NCI-H774 (cell line): ENCODE measurements at places on chromosomes 16 and 17.

DNA sequence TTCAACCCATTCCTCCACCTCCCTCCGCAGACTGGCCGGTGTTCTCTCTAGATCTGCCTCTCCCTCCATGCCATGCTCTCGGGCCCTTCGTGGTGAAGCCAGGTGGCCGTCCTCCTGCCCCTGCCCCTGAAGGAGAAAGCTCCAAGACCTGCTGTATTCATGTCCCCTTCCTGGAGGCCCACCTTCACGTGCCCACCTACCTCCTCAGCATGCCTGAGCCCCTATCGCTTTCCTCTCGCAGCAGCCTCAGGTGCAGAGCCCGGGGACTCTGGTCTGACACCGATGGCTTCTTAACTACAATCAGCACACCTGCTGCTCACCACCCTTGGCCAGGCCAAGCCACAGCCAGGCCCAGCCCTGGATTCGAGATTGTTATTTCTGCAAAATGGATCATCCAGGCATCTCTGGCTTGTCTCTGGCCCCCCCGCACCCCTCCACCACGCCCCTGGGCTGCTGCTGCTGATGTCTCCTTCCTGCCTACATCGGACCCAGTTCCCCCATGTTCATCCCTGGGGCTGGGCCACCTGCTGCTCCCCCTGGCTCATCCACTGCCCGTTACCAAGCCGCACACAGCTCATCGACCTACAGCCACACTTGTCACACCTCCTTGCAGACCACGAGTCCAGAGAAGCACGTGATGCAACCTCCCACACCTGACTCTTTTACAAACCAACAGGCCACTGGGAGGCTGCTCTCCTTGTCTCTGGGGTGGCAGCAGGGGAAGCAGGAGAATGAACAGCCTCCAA is 32.5 kb upstream of the TNFRSF13B start:
- no peak for DNase-seq

DNA sequence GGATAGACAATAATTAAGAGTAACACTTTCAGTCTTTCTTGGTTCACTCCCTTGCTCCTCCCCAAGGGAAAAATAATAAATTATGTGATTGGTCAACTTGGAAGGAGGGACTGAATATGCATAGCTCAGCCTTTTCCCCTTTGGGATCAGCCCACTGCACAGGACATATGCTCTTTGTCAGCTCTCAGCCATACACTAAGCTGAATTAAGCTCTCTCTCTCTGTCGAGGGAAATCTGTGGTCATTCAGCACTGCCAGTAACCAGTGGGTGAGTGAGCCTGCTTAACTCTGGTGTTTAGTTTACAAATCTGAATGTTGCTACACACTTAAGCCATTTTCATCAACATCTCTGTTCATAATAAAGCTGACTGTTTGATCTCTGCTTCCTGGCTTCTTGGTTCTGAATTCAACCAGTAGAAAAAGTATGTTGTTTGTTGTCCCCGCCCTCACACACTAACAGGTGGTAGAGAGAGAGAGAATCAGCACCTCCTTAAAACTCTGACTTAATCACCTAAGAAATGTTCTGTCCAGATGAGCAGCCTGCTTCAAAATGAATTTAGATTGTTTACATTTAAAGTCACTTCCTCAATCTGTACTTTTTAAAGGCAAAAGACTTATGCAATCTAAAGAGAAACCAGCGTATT is 102.3 kb upstream of the C17orf78 start:
- DNase-seq: no peak

- no peak for DNase-seq
Observed at GRCh38 chr16:56588781-56589140, 567 bp upstream of the MT3 start.

DNA sequence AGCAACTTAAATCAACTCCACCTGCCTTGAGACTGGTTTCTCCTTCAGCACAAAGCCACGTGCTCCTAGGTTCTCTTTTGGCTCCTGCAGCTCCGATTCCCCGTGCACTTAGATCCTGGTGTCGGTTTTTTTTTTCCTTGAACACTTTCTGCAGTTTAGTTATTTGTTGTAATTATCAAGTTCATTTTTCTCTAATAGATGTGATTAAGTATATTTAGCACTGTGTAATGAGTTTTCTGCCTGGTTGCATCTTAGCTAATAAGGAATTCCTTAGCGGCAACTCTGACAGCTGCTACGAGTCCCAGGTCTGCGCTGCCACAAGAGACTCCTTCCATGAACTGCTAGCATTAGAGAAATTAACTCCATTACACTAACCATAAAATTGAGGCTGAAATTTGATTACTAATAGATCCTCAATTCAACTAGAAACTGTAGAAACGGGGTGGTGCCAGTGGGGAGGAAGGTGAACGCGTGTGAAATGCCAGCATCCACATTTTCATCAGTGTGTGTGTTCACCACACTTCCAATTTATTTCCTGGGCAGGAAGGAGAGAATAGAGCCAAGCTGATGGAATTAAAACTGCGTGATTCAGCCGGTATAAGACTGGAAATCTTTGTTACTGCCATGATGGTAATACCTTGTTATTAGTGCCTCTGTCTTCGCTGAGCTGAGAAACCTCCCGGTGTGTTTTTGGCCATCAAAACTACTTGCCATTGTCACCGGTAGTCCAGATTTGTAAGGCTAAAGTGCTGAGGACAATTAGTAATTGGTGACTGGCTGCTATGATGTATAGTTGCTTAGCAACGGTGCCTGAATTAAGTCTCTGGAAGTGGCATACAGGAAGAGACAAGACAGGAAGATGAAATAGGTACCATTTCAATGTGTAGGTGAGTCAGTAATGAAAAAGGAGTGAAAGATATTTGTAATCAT is 232.4 kb downstream of the IRX3 start:
- peak; percentile 32 for DNase-seq

- no peak for DNase-seq
Observed at GRCh38 chr16:72884037-72884436, 163.9 kb downstream of the ZFHX3 start.

- DNase-seq: no peak
Observed at GRCh38 chr16:84614968-84615813, 2.7 kb downstream of the COTL1 start.

DNA sequence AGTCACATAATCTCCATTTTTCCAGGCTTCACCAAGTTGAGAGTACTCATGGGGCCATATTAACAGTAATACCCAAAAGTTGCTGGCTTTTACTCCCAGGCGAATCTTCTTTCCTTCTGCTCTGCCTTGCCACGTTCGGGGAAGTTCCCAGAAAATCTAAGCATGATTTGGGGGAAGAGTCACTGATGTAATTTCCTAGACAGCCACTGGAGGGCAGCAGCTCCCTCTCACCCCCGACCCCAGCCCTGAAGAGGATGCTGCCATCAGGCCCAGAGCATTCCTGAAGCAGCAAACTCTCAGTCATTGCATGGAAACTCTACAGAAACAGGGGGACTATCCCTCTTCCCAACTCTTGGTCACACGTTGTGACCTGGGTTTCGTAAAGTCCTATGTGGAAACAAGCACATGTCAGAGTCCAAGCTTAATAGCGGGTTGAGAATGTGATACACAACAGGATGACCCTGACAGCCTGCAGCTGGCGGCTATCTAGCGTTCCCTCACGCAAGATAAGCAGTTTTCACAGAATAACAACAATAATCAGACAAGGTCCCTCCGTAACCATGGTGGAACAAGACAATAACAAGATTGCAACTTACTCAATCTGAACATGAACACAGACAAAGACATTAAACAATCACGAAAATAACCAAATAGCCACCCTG is 43.8 kb upstream of the DHX40 start:
- peak; percentile 37 for DNase-seq

DNA sequence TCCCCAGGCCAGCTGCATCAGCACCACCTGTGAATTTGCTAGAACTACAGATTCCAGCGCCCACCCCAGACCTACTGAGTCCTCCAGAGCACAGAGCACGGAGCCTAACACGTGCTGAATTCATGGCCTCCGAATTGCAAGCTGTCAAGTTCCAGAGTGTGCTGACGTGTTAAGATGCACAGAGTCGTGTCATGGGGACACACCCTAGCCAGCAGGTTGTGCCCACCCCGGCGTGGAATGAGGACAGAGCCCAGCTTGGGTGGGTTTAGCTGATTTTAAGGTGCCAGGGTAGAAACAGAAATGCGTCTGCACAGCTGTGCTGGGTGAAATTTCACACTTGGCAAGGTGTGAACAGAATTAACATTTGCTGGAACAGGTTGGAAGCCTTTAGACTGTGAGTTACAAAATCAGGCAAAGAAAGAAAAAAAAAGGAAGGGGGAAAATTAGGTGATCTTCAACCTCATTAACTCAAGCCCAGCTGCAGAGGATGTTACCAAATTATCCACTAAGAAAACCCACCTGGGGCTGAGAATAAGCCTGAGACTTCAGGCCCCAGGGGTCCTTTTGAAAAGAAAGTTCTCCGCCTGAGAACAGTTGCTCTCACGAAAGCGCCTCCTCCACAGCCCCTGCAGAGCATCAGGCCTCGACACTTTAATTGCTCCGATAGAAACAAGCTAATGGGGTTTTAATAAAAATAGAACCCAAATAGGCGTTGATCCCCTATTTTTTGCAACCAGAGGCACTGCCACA is 27.1 kb downstream of the GINS3 start:
- no peak for DNase-seq

DNA sequence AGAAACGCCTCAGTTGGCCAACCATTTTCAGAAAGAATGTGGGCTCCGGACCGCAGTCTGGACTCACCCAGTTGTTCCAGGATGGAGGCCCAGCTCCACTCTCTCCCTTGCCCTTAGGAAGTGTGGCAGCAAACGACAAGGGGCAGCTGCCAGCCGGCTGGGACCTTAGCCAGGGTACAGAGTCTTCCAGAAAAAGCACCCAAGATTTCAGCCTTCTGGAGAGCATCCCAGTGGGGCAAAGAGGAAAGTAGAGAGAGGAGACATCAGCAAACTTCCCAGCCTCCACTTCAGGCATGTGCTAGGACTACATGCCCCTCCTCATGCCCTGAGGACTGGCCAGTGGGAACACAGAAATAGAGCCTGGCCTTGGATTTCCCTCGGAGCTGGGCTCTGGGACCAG is 56.8 kb upstream of the SCNN1B start:
- no peak for DNase-seq

- DNase-seq: no peak
Observed at GRCh38 chr17:27895123-27895895, 2.1 kb upstream of the LYRM9 start.

- no peak for DNase-seq
Observed at GRCh38 chr16:17887963-17888362, 417.2 kb upstream of the XYLT1 start.

- DNase-seq: no peak
Observed at GRCh38 chr17:76345377-76345974, 8.2 kb downstream of the PRPSAP1 start.

DNA sequence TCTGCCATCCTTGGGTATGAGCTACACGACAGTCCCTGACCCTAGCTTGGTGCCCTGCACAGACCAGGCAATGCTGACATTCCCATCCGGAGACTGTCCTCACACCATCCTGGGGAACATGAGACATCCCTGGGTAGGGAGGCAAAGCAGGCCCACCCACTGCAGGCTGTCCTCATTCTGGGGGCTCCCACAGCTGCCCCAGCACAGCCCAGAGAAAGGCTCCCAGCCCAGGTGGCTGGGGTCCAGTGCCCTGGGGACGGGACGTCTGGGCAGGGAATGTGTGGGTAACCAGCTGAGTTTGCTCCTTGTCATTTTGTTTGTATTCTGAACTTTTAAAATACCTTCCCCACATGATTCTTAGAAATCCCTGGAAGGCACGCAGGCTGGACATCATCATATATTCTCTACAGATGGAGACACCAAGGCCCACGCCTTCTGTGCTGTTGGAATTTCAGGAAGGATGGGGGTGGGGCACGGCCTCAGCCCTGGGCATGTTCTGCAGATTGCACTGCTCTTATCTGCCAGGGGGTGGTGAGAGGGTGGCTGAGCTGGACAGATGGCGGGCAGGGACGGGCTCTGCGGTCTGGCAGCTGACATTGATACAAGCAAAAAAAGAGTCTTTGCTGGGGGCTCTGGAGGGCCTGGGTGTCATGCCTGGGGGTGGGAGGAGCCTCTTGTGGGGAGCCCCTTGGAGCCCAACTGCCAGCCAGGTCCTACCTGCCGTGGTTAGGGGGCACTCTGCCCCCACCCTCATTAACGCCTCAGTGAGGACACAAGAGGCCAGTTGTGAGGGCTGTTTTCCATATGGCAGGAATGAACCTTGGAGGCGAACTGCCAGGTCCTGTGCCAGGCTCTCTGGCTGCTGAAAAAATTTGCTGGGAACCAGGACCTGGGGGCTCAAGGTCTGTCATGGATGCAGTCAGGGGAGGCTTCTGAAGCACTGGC is 28.4 kb downstream of the LRRC75A start:
- no peak for DNase-seq

GRCh38 chr17:17511881-17512858 is 16.0 kb upstream of the RASD1 start:
- DNase-seq: no peak

DNA sequence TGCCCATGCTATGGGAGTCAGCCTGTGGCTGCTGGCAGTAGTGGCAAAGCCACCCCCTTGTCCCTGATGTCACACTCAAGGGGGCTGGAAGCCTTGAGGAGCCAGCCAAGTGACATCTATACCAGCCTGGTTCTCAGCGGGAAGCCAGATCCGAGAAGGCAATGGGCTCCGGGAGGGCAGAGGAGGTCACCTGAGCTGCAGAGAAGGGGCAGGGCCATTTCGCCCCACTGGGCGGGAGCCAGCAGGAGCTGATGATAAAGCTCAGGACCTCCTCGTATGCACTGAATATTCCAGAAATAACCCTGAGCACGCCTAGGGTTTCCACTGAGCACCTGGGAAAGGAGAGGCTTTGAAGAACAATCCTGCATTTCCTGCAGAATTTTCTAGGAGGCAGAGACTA is 19.0 kb downstream of the MRPS23 start:
- DNase-seq: no peak

- no peak for DNase-seq
Observed at GRCh38 chr16:83113317-83113716, 486.5 kb downstream of the CDH13 start.

- DNase-seq: no peak
Observed at GRCh38 chr17:66038125-66038524, 153.8 kb downstream of the CEP112 start.

GRCh38 chr16:23514381-23515152 is 4.3 kb upstream of the GGA2 start:
- no peak for DNase-seq

DNA sequence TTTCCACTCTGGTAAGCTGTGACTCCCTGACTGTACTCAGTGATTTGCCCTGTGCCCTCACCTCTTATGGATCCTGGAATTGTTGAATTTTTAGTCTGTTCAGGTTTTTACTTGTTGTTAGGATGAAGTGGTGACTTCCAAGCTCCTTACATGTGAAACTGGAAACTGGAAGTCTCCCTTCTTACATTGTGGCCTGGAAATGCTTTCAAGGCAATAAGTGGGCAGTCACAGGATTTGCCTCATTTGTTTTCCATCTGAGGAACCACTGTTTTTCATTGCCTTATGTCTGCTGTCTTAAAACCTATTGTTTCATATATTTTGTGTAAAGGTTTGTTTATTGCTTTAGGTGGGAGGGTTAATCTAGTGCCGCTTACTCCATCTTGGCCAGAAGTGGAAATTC is 155.8 kb downstream of the CYB561 start:
- no peak for DNase-seq

GRCh38 chr17:73470316-73470826 is 158.6 kb upstream of the CDC42EP4 start:
- DNase-seq: no peak

- no peak for DNase-seq
Observed at GRCh38 chr16:4868026-4868425, 20.7 kb downstream of the UBN1 start.

- DNase-seq: peak; percentile 67
Observed at GRCh38 chr17:48804936-48805411, 12.1 kb downstream of the TTLL6 start.
